ENCODE measurements at places on chromosomes 11 and 22.

- DNase-seq: peak; percentile 86
These were observed 47.5 kb upstream of the SCUBE2 start for GRCh38 chr11:9138612-9139579.

DNA sequence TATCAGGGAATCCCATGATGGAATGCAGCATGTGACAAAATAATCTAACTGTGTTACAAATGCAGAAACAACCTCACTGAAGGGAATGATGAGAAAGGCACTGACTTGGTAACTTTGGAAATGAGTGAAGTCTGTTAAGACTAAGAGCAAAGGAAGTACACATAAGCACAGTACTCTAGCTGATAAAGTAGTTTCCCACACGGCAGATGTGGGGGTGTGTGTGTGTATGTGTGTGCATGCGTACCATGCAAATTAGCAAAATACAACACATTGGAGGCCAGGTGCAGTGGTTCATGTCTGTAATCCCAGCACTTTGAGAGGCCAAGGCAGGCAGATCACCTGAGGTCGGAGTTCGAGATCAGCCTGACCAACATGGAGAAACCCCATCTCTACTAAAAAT lies 16.6 kb upstream of the NLRP6 start:
- DNase-seq: no peak

- peak; percentile 69 for DNase-seq
These were observed 87.5 kb downstream of the RRM1 start for GRCh38 chr11:4181782-4182721.

- DNase-seq: peak; percentile 22
These were observed 15.6 kb downstream of the TBC1D10A start for GRCh38 chr22:30310881-30311771.

GRCh38 chr22:30855677-30856518 lies 112.7 kb downstream of the MORC2 start:
- DNase-seq: no peak

DNA sequence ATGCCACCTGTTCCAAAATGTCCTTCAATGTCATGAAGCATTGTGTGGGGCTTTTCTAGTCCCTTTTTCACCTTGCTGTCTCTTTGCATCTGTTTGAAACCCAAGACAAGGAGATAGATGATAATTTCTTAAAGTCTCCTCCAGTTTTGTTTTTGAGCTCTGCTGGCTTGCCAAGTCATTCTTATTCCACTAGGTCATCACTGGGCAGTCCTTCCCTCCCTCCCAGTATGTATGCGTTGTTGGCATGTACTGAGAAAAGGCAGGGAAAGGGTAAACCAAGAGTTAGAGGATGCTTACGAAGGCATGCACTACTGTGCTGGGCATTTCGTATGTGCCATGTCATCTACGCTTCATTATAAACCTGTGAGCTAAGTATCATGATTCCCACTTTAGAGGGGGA lies 78.6 kb downstream of the PARVA start:
- peak; percentile 53 for DNase-seq

- DNase-seq: no peak
These were observed 240.5 kb upstream of the CCDC179 start for GRCh38 chr11:23100726-23101125.

Data from choroid plexus epithelial cell (primary cell).